ENCODE measurements at places on chromosomes 7 and 10.
A peak's percentile ranks its signal among the peaks of the same experiment; 100 is the strongest.

DNA sequence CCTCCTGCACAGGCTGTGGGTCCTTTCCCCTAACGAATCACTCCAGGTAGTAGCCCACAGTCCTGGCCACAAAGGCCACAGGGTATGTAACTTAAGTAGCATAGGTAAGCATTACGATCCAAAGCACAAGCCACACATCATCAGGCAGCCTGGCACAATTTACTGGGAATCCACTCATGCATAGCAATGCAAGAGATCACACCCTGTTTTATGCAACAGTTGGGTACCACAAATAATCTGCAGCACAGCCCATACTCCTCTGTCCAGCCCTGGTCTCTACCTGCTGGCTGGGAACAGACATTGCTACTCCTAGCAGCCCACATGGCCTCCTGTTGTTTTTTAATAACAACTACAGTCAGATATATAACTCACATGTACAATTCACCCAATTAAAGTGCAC, 34.3 kb downstream of the SRPK2 start:
- no peak for DNase-seq

DNA sequence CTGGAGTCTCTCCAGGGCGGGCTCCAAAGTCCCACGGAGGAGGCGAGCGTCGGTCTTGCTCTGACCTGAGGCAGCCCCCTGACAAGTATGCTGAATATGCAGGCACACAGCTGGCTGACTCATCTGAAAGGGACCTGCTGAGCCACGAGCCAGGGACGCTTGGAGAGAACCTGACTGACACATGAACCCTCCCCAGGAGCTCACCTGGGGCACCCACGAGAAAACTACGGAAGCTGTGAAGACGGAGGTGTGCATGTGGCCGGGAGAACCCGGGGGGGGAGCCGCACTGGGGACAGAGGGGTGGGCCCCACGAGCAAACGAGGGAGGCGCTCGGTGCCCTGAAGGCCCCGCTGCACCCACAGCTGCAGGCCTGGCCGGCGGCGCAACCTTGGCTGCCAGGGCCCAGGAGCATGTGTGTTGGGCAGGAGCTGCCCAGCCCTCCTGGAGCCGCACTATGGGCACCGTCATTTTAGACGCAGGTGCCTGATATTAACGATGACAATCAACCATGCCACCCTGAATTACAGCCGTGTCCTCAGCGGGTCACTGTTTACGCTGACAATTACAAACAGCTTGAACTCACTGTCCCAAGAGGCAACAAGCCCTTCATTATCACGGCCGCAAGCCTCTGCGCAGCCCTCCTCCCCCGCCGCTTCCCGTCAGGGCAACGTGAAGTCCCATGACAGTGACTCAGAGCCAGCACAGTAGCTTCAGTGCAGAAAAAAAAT, 64.7 kb downstream of the DIP2C start:
- DNase-seq, result peak; percentile 81

DNA sequence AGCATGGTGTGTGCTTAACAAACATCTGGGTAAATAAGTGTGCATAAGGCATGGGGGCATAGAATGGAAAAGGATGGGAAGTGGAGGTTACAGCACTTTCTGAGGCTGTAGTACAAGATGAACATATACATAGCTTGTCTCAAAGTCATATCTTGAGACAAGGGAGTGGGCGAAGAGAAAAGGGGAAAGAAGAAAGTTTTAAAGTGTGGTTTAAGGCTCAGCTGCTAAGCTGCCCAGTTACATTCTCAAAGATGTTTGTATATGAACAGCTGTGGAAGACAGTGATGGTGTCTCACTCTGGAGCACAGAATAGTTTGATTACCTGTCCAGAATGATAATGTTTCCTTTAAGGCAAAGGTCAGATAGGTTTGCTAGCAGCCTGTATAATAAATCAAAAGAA, 61.9 kb upstream of the LANCL2 start:
- no peak for DNase-seq

GRCh38 chr10:111836064-111836463, 347.5 kb downstream of the GPAM start:
- DNase-seq, result no peak

- peak; percentile 72 for DNase-seq
Measured at GRCh38 chr7:113086431-113086888, at the start of gene GPR85. Gene GPR85 (minus strand): TSS chr7:113086827. CDS start chr7:113084721, 2,106 bp downstream.

DNA sequence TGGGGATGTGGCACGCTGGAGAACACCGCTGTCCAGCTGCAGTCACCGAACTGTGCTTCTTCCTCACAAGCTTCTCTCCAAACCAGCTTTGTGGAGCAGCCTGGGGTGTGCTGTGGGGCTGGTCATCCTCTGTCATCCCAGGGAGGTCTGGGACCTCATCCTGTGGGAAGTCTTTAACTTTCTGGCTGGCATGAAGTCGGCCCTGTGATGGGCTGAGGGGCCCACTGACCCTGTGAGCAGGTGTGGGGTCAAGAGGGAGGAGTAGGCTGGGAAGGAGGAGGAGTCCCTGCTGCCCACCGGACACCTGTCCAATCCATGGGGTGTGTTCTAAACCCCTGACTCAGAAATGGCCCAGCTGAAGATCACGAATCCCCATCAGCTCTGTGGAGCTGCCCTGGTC, 136.2 kb upstream of the SHH start:
- no peak for DNase-seq

DNA sequence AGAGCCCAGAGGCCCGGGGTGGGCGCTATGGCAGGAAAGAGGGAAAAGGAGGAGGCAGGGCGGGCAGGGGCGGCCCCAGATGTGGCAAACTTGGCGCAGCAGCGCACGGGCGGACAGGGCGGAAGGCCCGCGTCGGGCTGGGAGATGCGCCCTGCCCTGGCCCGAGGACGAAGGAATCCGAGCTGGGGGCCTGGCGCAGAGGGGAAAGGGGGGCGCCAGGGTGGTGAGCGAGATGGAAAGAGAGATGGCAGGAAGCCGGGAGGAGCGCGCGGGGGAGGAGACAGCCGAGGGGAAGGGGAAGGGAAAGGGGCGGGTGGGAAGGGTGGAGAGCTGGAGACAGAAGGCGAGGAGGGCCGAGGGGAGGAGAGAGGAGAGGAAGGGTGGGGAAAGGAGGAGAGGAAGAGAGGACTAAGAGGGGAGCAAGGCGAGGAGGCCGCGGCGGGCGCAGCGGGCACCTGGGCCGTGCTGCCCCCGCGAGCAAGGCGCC, at the start of gene MARVELD1:
TSS of gene MARVELD1 (plus strand) at position 392 of the 487 bp plus-strand sequence. CDS start 147 bp downstream, outside the sequence.
- peak; percentile 84 for DNase-seq

DNA sequence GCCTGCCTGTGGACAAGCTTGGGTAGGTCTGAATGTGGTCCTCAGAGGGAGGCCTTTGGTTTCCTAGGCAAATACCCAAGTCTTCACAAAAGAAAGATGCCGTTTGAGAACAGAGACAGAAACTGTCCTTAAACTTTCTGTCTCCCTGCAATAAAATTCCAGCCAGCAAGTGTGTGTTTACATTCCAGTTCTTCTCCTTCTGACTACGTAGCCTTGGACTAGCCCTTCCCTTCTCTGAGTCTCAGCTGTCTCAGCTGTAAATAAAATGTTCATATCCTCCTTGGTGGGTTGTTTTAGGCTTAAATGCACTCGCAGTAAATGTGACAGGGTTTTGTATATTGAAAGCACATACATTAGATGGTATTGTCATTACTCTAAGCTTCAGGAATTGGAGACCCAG, 561.2 kb upstream of the MKI67 start:
- DNase-seq, result no peak

GRCh38 chr7:74637745-74638144, 19.8 kb upstream of the GTF2I start:
- DNase-seq, result no peak

DNA sequence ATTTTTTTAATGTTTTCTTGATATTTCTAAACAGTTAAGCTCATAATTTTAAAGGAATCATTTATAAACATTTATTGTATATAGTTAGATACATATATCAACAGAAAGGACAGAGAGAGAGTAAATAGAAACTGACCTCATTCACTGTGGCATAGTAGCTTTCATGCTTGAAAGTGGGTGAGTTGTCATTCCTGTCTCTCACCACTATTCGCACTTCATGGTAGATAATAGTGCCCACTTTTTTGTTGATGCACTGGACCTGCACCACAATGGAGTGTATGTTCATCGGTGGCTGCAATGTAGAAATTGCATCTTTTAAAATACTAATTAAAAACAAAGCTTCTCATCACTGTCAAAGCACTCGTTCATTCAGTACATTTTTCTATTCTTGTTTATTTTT, 432.0 kb downstream of the PCDH15 start:
- no peak for DNase-seq

GRCh38 chr10:69612760-69613159, 17.3 kb upstream of the FAM241B start:
- DNase-seq, result no peak

DNA sequence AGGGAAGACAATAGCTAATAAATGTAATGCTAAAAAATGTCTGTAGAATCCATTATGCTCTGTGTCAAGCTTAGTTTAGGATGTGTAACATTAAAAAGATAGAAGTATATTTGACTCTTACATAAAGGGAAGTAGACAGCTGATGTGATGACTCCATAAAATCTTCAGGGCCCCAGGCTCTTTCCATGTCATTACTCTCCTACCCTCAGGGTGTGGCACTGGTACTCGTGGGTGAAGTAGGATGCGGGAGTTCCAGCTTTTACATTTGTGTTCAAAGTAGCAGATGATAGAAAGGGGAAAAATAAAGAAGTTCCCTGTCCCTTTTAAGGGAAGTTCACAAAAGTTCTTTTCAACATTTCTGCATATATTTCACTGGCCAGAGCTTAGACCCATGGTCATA, 157.1 kb downstream of the TSPAN12 start:
- no peak for DNase-seq

GRCh38 chr10:13920031-13920430, 333.3 kb downstream of the PRPF18 start:
- no peak for DNase-seq

- DNase-seq, result peak; percentile 32
Measured at GRCh38 chr10:89389254-89389653, 3.2 kb upstream of the IFIT1 start.

DNA sequence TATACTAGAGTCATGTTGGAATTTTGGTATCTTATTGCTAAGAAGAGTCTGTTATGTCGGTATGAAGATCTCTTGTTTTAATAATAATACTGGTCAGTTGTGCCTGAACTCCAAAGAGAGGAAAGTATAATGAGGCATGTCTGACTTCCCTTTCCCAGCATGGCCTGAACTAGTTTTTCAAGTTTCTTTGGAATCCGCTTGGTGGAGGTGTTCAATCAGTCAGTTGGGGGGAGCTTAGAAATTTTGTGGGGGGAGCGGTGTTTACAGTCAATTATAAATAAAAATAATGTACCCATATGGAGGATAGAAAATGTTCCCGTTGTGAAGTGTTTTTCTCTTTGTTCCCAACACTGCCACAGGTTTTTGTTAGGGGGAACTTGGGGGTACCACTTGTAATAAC, 1.5 kb upstream of the TRDMT1 start:
- no peak for DNase-seq

DNA sequence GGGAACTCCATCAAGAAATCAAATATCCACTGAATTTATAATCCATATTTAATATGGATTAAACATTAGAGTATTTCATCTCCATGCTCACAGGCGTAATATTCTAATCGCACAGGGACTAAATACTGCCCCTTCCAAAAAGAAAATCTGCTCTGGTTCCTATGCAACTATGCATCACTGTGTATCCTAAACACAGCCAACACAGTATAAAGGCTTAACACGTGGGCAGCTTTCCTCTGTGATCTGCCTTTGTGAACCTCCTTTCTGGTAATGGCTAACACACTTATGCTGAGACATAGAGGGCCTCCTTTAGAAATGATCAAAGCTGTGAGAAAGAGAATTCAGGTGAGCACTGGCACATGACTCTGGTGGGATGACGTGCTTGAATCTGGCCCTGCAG, 110.2 kb downstream of the RAB11FIP2 start:
- DNase-seq, result no peak

GRCh38 chr10:48843198-48843597, 96.4 kb downstream of the LRRC18 start:
- no peak for DNase-seq

DNA sequence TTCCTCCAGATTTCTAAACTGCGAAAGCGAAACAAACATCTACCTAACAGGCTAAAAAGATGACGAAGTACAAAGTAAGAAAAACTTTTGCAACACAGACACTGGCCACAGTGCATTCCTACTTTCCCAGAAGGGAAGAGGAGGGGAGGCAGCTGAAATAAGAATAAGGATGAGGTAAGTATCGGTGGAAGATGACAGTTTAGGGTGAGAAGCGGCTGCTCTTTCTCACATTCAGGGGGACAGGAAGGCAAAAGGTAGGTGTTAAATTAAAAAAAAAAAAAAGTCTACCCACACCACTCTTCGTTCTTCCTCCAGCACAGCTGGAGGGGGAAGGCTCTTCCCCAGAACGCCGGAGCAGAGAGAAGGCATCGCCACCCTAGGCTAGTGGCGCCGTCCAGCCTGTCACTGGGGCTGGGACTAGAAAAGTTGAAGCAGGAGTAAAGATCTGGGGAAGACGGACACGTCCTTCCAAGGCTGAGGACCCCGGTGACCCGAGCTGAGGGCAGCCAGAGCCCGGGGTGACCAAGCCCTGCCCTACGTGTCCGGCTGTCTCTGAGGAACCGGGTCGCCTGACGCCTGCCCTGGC, 846 bp downstream of the DNAJC1 start:
- peak; percentile 65 for DNase-seq

DNA sequence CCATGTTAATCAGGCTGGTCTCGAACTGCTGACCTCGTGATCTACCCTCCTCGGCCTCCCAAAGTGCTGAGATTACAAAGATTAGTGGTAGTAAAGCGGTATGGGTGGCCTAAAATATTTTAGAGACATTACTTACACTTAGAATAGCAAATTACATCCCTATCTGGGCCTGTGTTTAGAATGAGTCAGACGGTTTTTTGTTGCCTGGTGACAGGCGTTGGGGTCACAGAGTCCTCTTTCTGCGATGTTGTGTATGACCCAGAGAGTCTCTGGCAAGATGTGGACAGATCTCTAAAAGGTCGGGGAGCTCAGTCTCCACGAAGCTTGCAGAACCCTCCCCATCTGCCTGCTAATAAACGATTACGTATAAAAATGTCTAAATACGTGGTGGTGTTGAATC, 39.6 kb upstream of the PRKCQ start:
- no peak for DNase-seq

DNA sequence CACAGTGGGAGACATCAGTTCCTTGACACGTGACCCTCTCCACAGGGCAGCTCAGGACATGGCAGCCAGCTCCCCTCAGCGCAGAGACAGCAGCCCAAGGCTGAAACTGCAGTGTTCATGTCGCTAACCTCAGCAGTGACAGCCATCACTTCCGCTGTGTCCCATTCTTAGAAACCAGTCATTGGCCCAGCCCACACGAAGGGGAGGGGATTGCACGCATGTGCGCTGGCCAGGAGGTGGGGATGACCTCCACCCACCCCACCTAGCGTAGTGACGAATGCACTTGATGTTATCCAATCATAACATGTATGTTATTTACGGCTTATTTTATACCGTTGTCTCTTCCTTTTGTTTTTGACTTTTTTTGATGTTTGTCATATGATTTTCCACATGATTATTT, 36.9 kb upstream of the EGFR start:
- DNase-seq, result no peak

GRCh38 chr7:131374821-131375220, 47.1 kb downstream of the MKLN1 start:
- DNase-seq, result no peak

DNA sequence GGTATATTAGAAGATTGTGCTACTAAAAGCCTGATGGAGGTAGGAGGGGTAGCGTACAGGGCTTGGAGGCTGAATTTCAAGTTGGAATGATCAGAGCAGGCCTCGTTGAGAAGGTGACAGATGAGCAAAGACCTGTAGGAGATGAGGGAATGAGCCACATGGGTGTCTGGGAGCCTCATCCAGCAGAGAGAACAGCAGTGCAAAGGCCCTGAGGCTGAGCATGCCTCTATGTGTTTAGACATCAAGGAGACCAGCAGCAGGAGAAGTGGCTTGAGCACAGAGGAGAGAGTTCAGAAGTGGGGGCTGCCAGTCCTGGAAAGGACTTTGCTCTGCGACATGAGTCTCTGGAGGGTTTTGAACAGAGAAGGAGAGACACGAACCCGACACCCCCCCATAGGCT, 111.7 kb downstream of the TMEM130 start:
- no peak for DNase-seq

All from astrocyte of the spinal cord (primary cell).